Progenitor cell of endocrine pancreas (in vitro differentiated cells): ENCODE measurements at places on chromosomes 7 and 10.

DNA sequence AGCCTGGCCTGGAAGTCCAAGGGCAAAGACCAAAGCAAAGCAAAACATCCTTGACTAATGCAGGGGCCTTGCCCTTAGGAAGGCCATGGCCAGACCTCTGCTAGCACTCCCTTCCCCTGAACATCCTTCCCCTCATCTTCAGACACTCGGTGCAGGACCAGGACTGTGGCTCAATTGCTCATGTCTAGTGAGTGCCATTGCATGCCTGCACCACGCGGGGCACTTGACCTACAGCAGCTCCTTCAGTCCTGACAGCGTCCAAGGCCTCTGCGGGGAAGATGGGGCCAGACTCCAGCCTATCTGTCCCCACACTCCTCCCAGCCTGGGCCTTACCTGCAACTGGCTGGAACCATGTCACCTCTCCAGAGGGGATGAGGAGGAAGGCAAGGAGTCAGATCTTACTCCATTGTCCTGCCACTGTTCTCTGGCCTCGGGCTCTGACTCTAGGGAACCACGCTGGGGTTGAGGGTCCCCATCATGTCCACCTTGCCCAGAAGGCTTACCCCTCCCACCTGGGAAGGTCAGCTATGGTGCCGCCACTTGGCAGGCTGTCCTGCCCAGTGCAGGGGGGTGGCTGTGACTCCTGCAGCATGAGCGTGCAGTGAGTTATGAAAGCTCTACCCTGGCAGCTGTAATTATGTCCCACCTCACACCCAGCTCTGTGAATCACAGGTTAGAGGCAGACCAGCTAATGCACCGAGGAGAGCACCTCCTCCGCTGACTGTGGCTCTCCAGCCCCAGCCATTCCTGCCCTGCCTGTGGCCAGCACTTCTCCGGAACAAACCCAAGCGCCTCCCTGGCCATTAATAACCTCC is 16.1 kb downstream of the DRGX start:
- no peaks in the 10 kb centered on the region for H3K36me3 ChIP-seq
- DNase-seq: no peak
- H3K27ac ChIP-seq: no peak overlapping the region
- H3K4me1 ChIP-seq: no peaks in the 10 kb centered on the region
- no peak overlapping the region for H3K4me3 ChIP-seq
- peaks cover 50% of the 10 kb centered on the region for H3K27me3 ChIP-seq

GRCh38 chr7:99767662-99768061 is 16.3 kb downstream of the CYP3A4 start:
- H3K36me3 ChIP-seq: no peaks in the 10 kb centered on the region
- no peak overlapping the region for H3K4me3 ChIP-seq
- DNase-seq: no peak
- no peaks in the 10 kb centered on the region for H3K4me1 ChIP-seq
- H3K27ac ChIP-seq: no peak overlapping the region

DNA sequence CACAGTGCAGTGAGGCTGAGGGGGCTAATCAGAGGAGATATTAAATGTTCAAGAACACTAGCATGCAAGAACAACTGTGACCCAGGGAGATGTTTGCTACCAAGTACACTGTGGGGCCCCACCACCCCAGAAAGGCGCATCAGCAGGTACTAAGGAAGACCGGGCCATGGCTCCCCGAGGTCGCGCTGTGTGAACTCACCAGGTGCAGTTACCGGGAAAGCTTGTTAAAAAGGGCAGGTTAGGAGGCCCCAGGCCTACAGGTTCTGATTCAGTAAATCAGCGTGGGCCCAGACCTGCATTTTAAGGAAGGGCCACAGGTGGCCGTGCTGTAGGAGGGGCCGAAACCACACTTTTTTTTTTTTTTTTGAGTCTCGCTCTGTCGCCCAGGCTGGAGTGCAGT is 54.6 kb downstream of the TMEM209 start:
- H3K27me3 ChIP-seq: no peaks in the 10 kb centered on the region
- H3K27ac ChIP-seq: no peak overlapping the region
- peaks cover 1% of the 10 kb centered on the region for H3K36me3 ChIP-seq
- peaks cover under 1% of the 10 kb centered on the region for H3K4me1 ChIP-seq
- H3K4me3 ChIP-seq: no peak overlapping the region

DNA sequence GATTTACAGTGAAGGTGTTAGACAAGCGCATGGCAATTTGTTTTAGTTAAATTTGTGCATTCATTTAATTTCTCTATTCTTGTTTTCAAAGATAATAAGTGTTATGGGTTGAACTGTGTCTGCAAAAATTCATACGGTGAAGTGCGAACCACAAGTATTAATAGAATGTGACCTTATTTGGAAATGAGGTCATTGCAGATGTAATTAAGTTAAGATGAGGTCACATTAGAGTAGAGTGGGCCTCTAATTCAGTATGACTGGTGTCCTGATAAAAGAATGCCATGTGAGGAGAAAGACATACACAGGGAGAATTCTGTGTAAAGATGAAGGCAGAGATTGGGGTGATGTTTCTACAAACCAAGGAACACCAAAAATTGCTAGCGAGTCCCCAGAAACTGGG is 158.8 kb upstream of the SEMA3E start:
- no peaks in the 10 kb centered on the region for H3K36me3 ChIP-seq
- H3K27me3 ChIP-seq: no peaks in the 10 kb centered on the region
- no peak overlapping the region for H3K4me3 ChIP-seq
- no peak overlapping the region for H3K27ac ChIP-seq
- DNase-seq: no peak

DNA sequence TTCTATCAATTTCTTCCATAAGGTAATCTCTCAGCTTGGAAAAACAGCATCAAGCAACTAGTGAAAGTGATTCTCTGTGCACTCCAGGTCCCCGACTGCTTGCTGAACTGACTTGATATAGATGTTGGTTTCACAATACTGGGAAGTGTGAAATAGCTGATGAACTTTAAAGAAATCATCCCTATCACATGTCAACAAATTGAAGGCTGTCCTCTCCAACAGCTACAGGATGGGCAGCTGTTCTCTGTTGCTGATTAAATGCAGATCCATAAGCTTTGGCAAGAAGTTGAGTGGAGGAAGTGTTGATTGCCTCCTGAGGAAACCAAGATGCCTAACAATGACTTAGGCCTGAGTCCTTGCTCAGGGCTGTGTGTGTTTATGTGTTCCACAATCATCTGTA is 130.4 kb upstream of the GDF10 start:
- peaks cover 5% of the 10 kb centered on the region for H3K27me3 ChIP-seq
- no peak overlapping the region for H3K27ac ChIP-seq
- H3K36me3 ChIP-seq: no peaks in the 10 kb centered on the region
- no peaks in the 10 kb centered on the region for H3K4me1 ChIP-seq

DNA sequence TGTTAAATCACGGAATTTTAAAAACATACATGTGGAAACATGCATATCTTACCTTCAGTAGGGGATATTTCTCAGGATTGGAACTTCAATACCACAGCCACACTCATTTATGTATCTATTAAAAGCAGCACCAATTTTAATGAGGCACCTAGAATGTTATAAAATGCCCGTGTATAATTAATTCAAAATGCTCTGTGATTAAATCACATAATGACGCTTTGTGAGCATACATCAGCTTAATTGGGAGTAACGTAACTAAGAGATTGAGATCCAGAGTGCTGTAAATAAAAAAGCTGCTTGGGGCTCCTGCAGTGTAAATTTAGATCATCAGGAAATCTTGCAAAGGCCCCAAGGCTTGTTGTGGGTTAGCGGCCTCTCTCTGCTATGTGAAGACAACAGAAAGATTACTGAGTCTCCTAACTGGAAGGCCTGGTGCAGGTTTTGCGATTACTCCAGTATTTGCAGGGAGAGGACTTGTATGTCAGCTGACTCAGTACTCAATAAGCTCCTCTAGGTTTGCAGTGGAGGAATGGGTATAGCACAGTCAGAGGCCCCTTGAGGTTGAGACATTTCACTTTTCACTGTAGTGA is 195.5 kb upstream of the PHYHIPL start:
- peaks cover 13% of the 10 kb centered on the region for H3K4me1 ChIP-seq
- no peak overlapping the region for H3K4me3 ChIP-seq

DNA sequence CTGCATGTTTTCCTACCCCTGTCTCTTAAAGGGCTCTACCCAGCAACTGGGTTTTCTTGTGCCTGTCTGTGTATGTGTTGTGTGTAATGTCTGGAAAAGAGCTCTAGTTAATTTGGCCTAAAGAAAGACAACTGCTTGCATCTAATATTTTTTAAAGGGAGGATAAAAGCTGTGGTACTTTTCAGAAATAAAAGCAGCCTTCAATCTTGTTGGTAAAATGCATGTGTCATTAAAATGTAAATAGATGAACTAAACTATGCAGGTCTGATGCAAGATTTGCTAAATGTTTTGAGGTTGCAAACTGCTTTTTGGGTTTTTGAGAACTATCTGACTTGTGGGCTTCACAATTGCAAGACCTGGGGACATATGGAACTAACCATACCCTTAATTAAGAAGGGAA is 445.3 kb downstream of the HTR7 start:
- no peak overlapping the region for H3K27ac ChIP-seq
- no peaks in the 10 kb centered on the region for H3K36me3 ChIP-seq
- H3K4me1 ChIP-seq: peaks cover 3% of the 10 kb centered on the region
- H3K4me3 ChIP-seq: no peak overlapping the region
